Upper lobe of left lung (tissue), 6 donors: ENCODE measurements at places on chromosomes 7 and 10. TPM values are rescaled to one million over a fixed set of nuclear protein-coding genes. Genes with fewer than 3 reads are reported as not detected.

The SUGCT gene
- 3.1 TPM for total RNA-seq

The DENND2A gene
- 22.6 TPM for total RNA-seq

The ZMIZ1 gene
- 99.0 TPM for total RNA-seq

The SH2D4B gene
- total RNA-seq = 0.15 TPM

The SFRP4 gene
- total RNA-seq = 0.39 TPM

The TMEM26 gene
- total RNA-seq = 1.3 TPM

The ZNF853 gene
- 2.9 TPM for total RNA-seq

The GIMAP4 gene
- total RNA-seq = 39.8 TPM

The OR6B1 gene
- not detected for total RNA-seq

The PNLIPRP2 gene
- 0.49 TPM for total RNA-seq

The SHTN1 gene
- total RNA-seq = 67.9 TPM

The BEND7 gene
- total RNA-seq = 27.1 TPM

The DGKB gene
- total RNA-seq = not detected

The SLC25A13 gene
- total RNA-seq = 21.4 TPM

The PALD1 gene
- 25.0 TPM for total RNA-seq

The IFIT1B gene
- total RNA-seq = not detected

The ACSM6 gene
- not detected for total RNA-seq

The NXPH1 gene
- total RNA-seq = not detected

The CAV1 gene
- total RNA-seq = 548 TPM

The ICA1 gene
- 85.4 TPM for total RNA-seq

The LLCFC1 gene
- total RNA-seq = not detected

The SLC26A4 gene
- total RNA-seq = 1.0 TPM

The SPDYE5 gene
- not detected for total RNA-seq

The TAS2R41 gene
- not detected for total RNA-seq

The NUTM2B gene
- 0.81 TPM for total RNA-seq

The PIP gene
- not detected for total RNA-seq

The DNAJB9 gene
- total RNA-seq = 29.6 TPM

The PBLD gene
- 6.8 TPM for total RNA-seq

The MSMB gene
- total RNA-seq = not detected

The KIF11 gene
- under 0.01 TPM for total RNA-seq

The ATG9B gene
- total RNA-seq = 1.1 TPM

The OPN4 gene
- total RNA-seq = not detected

The PKD2L1 gene
- total RNA-seq = 0.61 TPM

The HABP2 gene
- total RNA-seq = 0.15 TPM

The DIP2C gene
- 12.1 TPM for total RNA-seq
